Activated effector memory CD4-positive, alpha-beta T cell treated with anti-CD3 and anti-CD28 coated beads, Interleukin-2, amount 50 U/mL, for 16 hours (primary cell): ENCODE measurements at places on chromosomes 6 and 20.

DNA sequence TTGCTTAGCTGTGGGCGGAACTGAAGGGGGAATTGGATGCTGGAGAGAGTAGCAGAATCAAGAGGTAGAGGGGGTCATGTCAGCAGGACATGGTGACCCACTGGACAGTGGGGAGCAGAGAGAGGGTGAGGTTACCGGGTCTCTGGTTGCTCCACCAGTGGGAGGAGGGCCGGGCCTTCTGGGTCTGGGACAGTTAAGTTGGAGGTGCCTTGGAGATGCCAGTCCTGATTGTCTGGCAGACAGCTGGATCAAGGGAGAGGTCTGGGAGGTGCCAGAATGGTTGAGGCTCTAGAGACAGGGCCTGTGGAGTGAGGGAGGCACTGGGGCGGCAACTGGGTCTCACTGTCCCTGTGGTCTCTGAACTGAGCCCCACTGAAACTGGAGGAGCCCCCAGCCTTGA lies 24.6 kb downstream of the MANBAL start:
- DNase-seq, result peak; percentile 34

DNA sequence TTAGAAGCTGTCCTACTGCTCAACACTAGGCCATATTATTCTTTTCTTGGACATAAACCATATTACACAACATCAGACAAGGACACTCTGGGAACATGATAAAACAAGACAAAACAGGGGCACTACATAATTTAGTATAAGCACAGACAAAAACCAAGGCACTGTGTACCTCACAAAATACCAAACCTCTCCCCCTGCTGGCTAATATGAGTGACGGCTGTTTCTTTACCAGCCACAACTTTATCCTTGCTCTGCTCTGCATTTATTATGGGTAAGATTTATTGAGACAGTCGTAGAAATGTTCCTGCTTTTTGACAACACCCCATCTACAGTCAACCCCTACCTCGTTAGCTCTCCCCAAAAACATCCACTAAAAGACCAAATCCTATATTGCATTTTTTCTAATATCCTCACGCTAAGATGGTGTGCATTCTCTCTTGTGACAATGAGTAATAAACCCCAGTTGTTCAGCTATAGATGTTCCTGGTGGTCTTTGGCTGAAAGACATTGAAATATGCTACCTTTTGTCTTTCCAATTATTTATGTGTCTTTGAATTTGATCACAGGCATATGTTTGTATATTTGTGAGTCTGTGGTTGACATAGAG lies 23.8 kb upstream of the POLR1H start:
- no peak for DNase-seq

DNA sequence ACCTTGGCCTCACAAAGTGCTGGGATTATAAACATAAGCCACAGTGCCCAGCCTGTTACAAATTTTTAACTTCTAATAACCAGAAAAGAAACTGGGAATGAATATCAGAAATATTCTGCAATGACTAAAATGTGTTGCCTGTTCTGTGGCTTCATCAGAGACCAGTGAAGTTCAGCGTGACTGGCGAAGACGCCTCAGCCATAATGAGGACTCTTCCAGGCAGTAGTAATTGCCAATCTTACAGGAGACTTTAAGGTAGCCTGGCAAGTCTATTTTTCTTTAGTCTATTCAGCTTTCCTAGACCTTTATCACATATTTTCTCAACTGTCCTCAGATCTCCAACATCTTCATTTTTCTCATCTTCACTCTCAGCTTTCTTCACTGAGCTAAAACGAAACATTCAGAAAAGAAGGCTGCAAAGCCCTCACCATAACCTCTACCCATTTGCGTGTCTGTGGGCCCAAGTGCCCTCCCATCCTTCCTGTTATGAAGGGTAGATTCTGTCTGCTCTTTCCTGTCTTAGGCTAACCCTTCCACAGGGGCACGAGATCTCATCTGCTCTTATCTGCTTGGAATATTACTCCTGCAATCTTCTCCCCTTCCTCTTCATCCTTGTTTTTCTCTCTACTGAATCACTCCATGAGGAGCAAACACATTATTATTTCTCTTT lies 42.0 kb upstream of the OLIG3 start:
- DNase-seq, result peak; percentile 71

GRCh38 chr6:3823671-3824070 lies 25.5 kb upstream of the FAM50B start:
- DNase-seq, result no peak

- DNase-seq, result no peak
Observed at GRCh38 chr20:24699321-24700165, 230.1 kb downstream of the SYNDIG1 start.

- DNase-seq, result no peak
Observed at GRCh38 chr6:75612434-75612833, 10.8 kb downstream of the SENP6 start.

DNA sequence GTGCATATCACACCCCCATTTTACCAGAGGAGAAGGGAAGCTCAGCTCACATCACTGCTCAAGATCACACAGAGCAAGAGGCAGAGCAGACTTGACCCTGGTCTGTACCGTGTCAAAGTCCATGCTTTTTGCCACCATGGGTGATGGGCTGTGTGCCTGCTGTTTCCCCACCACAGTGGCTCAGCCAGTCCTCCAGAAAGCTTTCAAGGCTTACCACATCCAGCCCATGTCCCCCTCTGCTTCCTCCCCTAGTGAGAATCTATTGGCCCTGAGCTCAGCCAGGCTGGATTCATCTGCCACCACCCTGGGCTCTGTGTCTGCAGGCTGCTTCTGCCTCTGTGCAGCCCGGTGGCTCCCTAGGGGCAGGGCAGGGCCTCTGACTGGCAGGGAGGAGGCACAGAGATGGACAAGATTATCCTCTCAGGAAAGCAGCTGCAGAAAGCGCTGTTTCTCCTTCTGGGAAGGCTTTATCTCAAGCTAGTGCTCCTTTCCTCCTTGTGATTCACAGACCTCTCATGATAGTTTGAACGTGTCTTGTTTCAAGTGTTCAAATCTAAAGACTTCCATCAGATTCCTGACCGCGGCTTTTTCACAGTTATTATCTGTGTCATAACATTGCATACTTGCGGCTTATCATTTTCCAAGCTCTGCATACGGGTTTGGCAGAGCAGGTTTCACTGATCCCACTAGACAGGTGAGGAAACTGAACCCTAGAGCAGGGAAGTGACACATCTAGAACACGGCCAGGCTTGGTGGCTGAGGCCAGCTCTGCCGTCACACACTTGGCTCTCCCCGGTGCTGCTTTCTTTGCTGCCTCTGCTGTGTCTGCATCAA lies 37.4 kb downstream of the VEGFA start:
- no peak for DNase-seq

DNA sequence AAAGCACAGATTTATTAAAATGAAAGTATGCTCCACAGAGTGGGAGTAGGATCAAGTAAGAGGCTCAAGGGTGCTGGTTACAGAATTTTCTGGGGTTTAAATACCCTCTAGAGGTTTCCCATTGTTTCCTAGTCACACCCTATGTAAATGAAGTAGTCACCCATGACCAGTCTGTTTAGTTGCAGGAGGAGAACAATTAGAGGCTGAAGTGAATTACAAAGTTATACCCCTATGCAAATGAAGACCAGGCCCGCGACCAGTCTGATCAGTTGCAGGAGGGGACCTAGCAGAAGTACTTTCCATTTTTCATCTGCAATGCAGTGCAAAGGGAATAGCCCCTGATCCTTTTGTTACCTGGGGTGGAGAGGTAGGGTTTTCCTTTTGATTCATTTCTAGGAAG lies 11.8 kb upstream of the FILIP1 start:
- no peak for DNase-seq

DNA sequence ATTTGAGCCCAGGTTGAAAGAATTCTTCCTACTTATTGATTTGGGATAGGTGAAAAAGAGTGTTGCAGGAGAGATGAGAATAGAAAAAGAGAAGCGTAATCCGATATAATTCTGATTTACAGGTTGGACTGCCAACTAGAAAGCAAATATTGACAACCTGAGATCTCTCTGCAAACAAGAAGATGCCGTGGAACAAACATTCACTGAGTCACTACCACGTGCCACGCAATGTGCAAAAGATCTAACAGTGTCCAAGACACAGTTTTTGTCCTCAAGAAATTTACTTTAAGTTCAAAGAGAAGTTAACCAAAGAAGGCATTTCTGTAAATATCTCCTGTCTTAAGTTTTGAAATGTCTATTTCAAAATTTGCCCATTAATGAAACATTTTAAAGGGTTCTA lies 578.0 kb upstream of the ARID1B start:
- DNase-seq, result no peak

GRCh38 chr6:4084444-4085331 lies 5.8 kb upstream of the FAM217A start:
- DNase-seq, result no peak

- DNase-seq, result no peak
Observed at GRCh38 chr6:21188505-21189223, 404.9 kb upstream of the SOX4 start.

- no peak for DNase-seq
Observed at GRCh38 chr6:134464690-134465411, 146.9 kb upstream of the SGK1 start.

DNA sequence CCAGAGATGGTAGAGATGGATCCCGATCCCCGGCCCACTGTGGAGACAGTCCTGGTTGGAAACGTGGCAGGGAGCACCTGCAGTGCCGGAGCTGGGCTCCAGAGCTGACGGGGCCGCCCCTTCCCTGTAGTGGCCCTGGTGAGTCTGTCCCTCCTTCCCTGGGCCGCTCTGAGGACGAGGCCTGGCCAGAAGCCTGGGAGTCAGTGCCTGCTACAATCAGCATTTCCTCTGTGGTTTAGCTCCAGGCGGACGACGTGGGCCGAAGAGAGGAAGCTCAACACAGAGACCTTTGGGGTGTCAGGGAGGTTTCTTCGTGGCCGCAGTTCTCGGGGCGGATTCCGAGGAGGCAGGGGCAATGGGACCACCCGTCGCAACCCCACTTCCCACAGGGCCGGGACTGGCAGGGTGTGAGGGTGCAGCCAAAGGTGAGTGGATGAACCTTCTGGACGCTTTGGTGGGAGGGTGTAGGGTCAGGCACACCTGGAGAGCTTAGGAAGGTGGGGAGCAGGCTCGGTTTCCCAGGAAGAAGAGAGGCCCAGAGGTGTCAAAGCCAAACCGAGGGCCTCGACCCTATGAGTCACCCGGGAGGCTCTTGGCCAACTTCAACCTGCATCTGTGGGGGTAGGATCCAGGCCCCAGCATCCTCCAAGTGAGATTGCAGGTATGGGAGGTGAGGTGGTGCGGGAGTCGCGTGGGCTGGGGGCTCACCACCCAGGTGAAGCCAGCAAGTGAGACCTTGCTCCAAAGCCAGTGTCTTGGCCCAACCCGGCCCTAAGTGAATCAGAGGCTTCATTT lies 9.9 kb downstream of the PSMA7 start:
- no peak for DNase-seq

DNA sequence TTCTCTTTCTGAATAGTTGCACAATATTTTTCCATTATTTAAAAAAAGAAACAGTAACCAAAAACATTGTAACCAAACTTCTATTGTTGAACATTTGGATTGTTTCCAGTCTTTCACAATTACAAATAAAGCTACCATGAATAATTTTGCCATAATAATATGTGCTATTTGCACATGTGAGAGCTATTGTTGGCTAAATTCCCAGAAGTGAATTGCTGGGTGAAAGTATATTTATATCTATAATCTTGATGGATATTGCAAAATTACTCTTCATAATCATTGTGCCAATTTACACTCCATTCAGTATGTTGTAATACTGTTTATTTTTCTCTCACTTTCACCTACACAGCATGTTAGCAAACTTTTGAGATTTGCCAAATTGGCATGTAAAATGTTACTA lies 36.6 kb upstream of the SLC22A16 start:
- no peak for DNase-seq

- no peak for DNase-seq
Observed at GRCh38 chr6:108421366-108421765, 126.5 kb downstream of the AFG1L start.

GRCh38 chr20:24773751-24774201 lies 175.3 kb upstream of the CST7 start:
- peak; percentile 53 for DNase-seq

- no peak for DNase-seq
Observed at GRCh38 chr20:49989234-49990065, 6.7 kb downstream of the SNAI1 start.

DNA sequence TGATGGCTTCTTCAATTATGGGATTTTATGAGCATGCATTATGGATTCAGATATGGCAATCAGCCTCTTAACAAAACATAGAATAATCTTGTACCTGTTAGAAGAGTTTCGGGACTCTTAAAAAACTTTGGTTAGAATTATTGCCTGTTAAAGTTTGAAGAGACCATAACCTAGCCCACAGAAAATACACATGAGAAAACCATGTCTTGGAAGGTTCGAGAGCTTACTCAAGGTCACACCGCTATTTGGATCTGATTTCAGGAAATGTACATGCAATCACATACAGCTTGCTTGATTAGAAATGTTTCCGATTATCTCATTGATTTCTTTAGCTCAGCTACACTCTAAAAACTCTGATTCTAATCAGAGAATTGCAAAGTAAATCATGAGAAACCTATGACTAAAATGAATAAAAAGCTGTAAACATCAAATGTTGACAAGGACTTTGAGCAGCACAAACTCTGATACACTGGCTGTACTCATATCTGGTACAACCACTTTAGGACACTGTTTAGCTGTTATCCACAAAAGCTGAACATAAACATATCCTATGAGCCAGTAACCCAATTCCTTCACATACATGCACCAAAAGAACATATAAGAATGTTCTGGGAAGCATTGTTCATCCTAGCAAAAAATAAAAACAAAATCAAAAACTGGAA lies 16.3 kb downstream of the STX7 start:
- no peak for DNase-seq

GRCh38 chr6:119348096-119348747 lies 1.3 kb downstream of the MAN1A1 start:
- DNase-seq, result peak; percentile 77

DNA sequence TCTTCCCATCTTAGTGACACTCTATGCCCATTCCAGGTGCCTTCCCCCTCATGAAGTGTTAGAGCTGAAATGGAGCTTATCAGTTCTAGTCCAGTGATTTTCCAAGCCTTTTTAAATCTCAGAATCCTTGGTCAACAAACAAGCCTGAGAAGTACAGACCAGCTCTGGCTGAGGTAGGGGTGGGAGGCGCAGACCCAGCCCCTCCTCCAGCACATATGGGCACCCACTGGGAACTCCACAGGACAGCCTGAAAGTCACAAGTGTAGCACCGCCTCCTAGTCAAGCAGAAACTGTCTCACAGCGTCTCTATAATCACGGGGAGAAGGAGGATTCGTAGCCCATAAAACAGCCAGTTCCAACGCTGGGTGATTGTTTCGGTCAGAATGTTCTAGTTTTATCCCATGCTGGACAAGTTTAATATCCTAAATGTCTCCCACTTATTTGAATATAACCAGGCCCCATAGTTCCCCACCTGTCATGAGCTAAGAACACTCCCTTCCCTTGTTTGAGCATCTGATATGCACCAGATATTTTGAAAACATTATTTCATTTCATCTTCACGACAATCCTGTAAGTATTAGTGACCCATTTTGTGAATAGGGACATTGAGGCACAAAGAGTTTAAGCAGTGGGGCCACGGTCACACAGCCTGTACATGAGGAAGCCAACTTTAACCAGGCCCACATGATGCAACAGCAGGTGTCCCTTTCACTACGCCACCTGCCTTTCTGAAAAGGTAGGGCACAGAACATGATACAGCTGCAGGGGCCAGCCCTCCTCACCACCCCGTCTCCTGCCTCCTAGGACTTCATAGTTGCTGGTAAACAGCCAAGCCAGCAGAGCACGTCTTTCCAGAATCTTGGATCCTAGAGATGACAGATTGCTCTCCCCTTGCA lies 40.1 kb downstream of the TRAF3IP2 start:
- no peak for DNase-seq
